ENCODE measurements at places on chromosomes 11 and 22.
A peak's percentile ranks its signal among the peaks of the same experiment; 100 is the strongest.

GRCh38 chr11:70584498-70585235, 186.3 kb downstream of the CTTN start:
- no peak for DNase-seq

GRCh38 chr11:64608046-64608445, 17.0 kb downstream of the SLC22A12 start:
- DNase-seq: no peak

DNA sequence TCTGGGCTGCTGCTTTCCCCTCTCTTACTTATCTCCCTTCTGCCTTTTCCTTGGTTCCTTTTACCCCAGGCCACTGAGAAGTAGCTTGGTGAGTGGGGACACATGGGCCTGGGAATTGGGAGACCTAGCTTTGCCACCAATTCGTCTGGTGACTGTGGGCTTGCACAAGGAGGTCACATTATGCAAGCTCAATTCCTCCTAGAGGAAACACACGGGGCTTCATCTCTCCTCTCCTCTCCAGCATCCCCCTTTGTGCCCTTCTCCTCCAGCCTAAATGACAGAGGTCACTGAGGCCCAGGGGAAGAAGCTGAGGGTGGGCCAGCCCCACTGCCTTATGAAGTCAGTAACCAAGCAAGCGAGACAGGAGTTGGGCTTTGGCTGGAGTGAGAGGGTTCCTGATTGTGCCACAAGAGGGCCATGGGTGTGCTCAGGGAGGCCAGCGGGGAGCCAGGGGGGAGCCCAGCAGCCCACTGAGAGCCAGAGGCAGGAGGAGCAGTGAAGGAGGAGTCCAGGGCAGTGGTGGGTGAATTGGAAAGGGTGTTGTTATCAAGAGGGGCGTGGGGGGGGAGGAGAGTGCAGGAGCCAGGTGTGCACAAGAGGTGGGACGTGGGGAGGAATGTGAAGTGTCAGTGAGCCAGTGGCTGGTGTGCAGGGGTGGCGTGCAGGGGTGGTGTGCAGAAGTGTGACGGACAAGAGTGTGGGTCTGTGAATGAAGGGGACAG, 2.0 kb downstream of the CLCF1 start:
- DNase-seq: peak; percentile 18

DNA sequence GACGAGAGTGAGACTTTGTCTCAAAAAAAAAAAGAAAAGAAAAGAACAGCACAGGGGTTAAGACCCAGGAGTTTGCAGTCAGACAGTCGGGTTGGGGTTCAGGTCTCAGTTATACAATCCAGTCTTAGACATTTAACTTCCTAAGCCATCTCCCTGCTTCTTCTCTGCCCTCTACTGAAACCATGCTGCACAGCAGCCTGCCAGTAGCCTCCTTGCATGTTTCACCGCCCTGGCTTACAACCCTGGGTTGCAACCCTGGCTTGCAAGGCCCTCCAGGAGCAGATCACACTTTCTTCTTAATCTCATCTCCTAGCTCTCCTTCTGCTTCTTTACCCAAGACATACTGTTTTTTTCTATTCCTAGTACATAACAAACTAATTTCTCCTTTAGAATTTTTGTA, 5.9 kb upstream of the B3GAT3 start:
- DNase-seq: no peak

- no peak for DNase-seq
Measured at GRCh38 chr22:44648821-44649565, 53.0 kb upstream of the PRR5 start.

DNA sequence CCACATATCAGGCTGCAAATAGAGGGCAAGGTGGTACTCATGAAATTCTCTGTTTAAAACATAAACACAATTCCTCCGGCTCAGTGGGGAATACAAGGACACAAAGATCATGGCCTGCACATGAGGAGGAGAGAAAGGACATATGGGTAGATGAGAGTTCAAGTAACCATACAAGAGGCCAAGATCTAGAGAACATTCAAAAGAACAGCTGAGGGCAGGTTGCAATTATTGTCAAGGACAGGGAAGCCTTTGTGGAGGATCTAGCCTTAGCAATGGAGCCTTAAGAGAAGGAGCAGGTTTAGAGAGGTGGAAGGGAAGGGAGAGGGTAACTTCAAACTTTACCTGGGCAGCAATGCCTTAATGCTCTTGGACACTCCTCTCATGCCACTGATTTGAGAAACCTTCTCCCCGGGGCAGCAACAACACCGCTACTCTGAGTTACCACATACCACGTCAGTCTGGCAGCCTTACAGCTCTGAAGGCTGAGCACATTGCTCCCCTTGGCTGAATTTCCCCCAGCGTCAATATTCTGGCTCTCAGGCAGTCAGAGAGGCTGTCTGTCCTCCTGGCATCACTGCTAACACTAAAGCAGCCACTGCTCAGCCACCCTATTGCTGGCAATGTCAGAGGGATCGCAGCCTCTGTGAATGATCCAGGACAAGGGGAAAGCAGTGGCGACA, 55.5 kb downstream of the CLPB start:
- no peak for DNase-seq

GRCh38 chr22:19497245-19497644, 17.5 kb downstream of the CDC45 start:
- DNase-seq: no peak

DNA sequence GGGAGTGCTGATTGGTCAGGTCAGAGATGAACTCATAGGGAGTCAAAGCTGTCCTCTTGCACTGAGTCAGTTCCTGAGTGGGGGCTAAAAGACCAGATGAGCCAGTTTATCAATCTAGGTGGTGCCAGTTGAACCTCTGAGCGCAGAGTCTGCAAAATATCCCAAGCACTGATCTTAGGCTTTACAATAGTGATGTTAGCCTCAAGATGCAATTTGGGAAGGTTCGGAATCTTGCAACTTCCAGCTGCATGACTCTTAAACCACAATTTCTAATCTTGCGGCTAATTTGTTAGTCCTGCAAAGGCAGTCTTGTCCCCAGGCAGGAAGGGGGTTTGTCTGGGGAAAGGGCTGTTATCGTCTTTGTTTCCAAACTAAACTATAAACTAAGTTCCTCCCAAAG, 92.3 kb upstream of the PARVA start:
- DNase-seq: no peak

DNA sequence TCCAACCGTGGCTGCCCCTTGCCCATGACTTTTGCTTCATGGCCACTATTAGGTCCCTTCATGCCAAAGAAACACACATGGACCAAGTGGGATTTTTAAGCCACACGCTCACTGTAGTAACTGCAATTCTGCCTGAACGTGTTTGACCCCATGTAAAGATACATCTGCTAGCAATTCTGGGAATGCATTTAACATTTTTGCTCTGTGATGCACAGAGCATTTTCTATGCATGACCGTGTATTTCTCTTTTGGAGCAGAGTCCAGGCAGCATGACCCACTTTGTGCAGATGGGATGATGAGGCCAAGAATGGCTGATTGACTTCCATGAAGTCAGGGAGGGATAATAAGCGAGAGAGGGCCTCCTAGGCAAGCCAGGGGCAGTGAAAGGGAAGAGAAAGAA, 108.5 kb downstream of the TP53I11 start:
- DNase-seq: no peak

DNA sequence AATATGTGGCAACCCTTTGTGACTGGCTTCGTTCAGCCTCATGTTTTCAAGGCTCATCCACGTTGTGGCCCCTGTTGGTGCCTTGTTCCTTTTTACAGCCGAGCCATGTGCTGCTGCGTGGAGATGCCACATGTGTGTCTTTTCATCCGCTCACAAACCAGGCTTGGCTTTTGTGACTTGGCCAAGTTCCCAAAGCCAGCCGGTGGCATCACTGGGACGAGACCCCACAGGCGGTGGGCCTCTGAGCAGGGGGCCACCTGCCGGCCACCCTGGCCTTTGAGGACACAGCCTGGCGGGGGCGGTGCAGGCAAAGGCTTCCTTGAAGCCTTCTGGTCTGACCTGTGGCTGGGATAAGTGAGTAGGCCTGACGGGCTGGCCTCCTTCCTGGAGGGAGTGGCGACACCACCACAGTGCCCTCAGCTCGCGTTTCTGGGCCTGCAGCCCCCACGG, 10.5 kb downstream of the GRK2 start:
- DNase-seq: no peak

DNA sequence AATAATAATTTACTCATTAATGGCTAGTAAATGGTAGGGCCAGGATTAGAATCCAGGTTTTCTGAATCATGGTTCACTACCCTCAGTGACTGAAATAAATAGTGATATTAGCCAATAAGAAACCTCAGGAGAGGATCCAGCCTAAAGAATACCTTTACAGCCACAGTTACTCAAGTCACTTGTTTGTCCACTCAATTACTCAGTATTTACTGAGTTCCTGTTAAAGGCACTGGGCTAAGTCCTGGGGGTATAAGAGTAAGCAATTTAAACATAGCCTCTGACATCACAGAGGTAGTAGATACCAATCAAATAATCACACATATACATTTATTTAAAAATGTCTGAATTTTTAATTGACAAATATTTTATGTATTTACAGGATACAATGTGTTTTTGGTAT, 56.8 kb upstream of the GAB2 start:
- no peak for DNase-seq

Measured in NCI-H345 (cell line).